ENCODE measurements at places on chromosomes 12 and 14.

- DNase-seq, result no peak
Measured at GRCh38 chr12:76081909-76082308, 2.6 kb downstream of the NAP1L1 start.

- no peak for DNase-seq
Measured at GRCh38 chr12:107418981-107419380, 266.6 kb upstream of the PWP1 start.

DNA sequence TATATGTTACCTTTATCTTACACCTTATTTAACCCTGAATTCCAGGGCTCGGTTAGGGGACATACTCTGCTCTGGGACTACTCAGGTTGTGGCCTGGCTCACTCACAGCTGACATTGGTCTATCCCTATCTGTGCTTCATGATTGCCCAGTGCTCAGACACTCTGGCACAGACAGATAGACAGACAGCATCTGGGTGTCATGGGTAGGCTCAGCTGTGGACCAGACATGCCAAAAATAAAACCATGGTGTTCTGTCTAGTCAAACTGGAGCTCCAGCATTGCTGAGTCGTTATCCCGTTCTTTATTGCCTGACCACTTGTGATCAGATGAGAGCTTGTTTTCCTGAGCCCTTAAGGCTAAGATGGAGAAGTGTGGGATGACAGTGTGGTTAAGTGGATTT is 29.0 kb downstream of the FBXW8 start:
- DNase-seq, result no peak

DNA sequence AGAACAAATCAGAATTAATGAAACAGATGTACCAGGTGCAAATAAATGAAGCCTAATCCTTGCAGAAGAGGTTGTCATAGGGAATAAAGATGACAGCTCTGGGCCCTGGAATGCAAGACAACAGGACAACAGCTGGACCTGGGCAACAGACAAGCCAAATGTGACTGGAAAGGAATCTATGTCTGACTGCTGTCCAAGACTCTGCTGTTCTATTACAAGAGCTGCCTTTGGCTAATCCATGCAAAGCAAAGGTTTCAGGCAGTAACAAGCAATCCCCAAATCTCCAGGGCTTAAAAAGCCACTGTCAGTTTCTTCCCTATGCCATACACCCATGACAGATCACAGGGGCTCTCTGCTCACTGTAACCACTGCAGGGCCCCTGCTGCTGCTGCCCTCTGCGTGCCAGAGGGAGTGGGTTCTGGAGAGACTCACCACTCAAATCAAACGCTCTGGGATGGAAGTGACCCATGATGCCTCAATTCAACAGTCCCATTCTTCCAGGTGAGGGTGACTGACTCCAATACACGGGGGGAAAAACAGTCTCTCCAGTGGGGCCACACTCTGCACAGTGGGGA is 218.9 kb upstream of the SFSWAP start:
- no peak for DNase-seq

- DNase-seq, result no peak
Measured at GRCh38 chr12:127455347-127456265, 811.4 kb upstream of the TMEM132C start.

- DNase-seq, result no peak
Measured at GRCh38 chr14:59037086-59037485, 151.4 kb upstream of the DAAM1 start.

GRCh38 chr12:38328306-38328895 is 11.8 kb downstream of the ALG10B start:
- DNase-seq, result no peak

DNA sequence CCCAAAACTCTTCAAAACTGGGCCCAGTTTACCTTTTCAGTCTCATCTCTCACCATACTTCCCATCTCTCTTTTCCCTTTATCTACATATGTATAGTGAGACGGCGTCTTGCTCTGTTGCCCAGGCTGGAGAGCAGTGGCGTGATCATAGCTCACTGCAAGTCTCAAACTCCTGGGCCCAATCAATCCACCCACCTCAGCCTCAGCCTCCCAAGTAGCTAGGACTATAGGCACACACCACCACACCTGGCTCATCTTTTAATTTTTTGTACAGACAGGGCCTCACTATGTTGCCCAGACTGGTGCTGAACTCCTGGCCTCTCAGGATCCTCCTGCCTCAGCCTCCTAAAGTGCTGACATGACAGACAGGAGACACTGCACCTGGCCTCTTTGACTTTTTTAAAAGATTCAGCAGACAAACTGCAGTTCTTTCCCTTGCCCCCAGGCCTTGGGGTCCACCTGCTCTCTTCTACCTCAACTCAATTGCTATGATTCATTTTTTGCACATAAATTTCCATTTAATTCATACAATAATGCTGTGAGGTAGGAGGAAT is 33.6 kb downstream of the TFCP2 start:
- no peak for DNase-seq

- DNase-seq, result no peak
Measured at GRCh38 chr14:57725399-57726077, 140.4 kb downstream of the SLC35F4 start.

DNA sequence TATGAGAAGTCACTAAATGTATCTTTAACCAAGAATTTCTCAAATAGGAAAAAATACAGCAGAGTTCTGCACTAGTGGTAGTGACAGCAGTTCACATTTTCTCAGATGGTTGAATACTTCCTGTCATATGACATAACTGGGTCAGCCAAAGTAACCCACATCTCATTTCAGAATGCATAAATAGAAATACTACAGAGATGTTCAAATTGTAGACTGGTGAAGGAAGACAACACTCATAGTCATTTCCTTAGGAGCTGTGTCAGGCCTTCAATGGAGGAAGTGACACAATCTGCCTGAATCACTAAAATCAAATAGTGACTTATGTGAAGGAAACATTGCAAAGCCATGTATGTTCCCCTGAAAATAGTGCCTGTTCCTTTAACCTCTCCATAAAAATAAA is 32.4 kb downstream of the FERMT2 start:
- DNase-seq, result peak; percentile 18

GRCh38 chr14:75647640-75648039 is 13.0 kb downstream of the ERG28 start:
- no peak for DNase-seq

DNA sequence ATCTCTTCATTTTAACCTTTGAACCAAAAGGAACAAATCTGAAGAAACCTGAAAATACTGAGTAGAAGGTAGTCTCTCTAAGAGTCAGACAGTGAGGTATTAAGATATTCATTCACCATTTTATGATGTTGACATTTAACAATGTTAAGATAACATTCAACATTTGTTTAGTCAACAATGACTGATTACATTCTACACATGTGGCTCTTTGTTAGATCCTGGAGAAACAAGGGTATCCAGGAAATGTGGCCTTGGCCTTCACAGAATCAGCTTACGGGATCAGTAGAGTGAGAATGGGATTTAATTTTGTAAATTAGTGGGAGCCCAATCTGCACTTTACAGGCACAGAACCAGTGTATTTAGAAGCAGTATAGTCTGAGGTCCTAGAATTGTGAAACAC is 355.5 kb downstream of the KCNH5 start:
- DNase-seq, result no peak

DNA sequence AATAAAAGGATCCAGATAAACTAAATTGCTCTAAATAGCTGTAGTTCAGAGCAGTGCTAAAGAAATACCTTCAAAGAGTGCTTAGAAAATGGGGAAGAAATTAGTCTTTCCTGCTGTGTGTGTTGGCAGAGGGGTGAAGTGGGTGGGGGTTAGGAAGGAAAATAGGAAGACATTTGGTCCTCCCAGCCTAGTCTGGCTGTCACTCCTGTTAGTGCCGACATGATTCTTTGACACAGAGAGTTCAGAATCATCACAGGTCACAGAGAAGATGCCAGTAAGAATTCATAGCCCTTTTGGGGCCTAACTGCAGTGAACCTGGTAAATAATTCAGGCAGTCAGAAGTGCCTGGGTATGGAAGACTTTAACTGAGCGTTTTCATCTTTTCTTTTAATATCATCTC is 74.8 kb downstream of the FLRT2 start:
- DNase-seq, result no peak

- DNase-seq, result no peak
Measured at GRCh38 chr12:89943463-89943862, 234.8 kb upstream of the ATP2B1 start.

DNA sequence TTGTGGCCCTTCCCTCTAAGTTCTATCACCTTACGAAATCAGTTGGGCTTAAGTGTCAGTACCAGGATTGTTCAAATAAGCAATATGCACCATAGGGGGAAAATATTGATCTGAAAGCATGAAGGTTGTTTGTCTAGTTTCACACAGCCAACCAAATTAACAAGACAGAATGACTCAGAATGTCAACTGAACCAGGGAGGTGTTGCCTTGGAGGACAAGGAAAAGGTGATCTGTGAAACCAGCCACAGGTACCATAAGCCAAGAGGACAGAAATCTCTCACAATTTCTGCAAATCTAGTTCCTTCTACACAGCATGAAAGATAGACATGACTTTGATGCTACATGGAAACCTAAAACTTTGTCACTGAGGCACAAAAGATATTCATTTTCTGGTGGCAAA is 297.9 kb downstream of the BCL11B start:
- no peak for DNase-seq

DNA sequence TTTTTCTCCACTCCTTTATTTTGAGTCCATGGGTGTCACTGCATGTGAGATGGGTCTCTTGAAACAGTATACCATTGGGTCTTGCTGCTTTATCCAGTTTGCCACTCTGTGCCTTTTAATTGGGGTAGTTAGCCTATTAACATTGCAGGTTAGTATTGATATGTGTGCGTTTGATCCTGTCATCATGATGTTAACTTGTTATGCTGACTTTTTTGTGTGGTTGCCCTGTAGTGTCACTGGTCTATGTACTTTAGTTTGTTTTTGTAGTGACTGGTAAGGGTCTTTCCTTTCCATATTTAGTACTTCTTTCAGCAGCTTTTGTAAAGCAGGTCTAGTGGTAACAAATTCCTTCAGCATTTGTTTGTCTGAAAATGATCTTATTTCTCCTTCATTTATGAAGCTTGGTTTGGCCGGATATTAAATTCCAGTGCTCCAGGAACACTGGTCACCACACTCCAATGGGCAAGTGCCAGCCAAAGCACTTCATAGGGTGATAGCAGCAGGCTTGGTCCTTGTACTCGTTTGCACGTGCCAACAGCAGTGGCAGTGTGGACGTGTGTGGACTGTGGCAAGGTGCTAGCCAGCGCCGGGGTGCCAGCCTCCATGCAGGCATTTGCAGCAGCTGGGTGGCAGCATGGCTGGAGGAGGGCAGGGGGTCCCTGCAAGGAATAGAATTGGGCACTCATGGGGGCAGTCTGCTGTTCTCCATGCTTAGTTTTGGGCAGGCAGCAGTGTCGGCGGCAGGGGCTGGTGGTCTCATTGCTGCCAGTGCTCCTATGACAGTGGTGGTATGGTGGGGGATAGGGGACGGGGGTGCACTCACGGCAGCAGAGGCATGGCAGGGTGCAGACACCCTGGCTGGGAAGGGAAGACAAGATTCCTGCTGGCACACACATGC is 53.5 kb downstream of the FRS2 start:
- DNase-seq, result no peak

- no peak for DNase-seq
Measured at GRCh38 chr12:120130011-120130410, 13.5 kb upstream of the RAB35 start.

DNA sequence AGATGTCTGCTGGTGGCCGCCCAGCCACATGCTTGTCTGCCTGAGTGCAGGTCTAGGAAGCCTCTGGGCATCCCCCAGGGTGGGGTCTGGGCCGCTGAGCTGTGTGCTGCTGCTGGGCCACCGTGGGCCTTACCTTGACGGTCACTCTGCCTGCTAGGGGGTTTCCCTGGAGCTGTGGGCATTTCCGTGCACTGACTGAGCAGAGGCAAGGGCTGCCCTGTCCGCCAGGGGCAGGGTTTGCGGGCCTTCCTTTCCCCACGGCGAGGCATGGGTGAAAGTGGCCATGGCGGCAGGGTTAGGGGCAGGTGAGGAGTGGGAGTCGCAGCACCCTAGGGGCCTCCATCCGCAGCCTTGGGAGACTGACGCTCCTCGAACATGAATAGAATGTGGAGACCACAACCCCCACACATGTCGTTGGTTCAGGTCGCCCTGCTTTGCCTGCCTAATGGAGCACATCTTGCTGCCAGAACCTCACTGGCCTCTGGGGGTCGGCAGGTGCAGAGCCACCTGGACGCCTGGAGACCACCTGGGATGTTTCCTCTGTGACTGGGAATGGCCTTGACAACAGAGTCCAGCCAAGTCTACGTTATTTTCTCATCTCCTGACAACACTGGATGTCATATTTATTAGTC is 2.5 kb downstream of the ZBTB42 start:
- no peak for DNase-seq

DNA sequence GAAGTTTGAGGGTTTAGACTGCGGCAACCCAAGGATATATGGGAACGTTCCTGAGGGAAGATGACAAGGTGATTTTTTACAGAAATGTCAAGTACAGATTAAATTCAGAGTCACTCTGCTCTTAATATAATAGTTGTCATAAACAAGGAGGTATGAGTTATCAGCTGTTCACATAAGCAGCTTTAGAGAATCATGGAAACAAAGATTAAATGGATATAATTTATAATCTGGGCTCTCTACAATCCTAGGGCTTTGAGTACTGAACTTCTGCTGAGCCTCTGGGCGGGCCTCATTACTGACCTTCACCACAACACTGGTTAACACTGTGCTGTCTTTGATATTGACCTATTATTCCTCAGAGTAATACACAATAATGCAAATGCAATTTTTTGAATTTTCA is 577.8 kb downstream of the RPS29 start:
- no peak for DNase-seq

- DNase-seq, result no peak
Measured at GRCh38 chr12:49369411-49370145, 2.3 kb downstream of the SPATS2 start.

DNA sequence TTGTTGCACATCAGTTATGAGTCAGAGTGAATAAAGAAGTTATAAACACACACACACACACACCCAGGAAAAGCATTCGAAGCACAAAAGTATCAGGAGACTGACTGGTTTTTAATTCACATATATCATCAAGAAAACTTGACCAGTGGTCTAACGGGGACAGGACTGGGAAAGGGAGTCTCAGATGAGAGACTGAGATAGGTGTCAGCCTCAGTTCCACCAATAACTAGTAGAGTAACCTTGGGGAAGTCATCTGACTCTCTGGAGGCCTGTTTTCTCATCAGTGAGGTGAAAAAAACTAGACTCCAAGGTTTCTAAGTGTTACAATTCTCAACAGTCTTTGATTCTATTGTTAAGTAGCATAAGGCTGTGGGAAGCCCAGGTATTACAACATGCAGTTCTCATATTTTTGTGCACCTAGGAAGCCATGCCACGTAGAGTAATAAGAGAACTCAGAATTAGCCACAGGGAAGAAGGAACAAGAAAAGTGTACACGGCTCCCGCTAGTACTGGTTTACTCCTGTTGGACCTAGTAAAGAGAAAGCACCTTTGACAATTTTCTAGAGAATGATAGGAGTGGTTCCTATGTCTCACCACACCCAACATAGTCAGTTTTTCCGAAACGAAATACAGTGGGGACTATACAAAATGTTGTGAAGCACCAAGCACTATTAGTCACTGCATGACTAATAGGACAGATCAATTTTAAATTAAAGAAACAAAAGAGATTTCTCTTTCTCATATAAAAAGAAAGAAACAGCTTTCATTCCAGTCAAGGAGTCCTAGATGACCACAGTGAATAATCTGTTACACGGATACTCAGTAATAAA is 5.0 kb downstream of the PPTC7 start:
- peak; percentile 69 for DNase-seq

- DNase-seq, result no peak
Measured at GRCh38 chr12:69066492-69067373, 133.8 kb upstream of the CPM start.

All from HL-60 (cell line).